ENCODE measurements at places on chromosomes 4 and X.

GRCh38 chrX:66022632-66023384 lies 17.1 kb downstream of the VSIG4 start:
- DNase-seq: no peak

- no peak for DNase-seq
These were observed 89.3 kb upstream of the UGT8 start for GRCh38 chr4:114509340-114509739.

GRCh38 chr4:144374065-144374464 lies 233.5 kb upstream of the GYPA start:
- DNase-seq: no peak

GRCh38 chrX:115065304-115065703 lies 47.9 kb upstream of the IL13RA2 start:
- no peak for DNase-seq

DNA sequence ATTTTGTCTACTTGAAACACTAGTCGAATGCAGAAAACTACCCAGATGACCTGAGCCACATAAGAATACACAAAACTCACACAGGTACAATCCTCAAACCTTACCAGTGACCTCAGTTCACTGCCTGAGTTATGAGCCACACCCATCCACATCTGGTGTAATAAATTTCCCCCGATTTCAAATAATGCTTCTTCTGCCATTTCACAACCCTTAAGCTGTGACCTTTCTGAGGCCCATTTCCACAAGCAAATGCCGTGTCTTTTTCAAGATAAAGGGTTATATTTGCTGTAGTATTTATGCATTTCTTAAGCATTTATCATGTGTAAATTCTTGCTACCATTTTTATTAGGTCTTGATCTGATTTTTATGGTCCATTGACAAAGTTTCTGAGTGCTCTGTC lies 1.8 kb upstream of the ARHGEF38 start:
- DNase-seq: no peak

GRCh38 chrX:87105131-87105530 lies 412.5 kb upstream of the KLHL4 start:
- DNase-seq: no peak

DNA sequence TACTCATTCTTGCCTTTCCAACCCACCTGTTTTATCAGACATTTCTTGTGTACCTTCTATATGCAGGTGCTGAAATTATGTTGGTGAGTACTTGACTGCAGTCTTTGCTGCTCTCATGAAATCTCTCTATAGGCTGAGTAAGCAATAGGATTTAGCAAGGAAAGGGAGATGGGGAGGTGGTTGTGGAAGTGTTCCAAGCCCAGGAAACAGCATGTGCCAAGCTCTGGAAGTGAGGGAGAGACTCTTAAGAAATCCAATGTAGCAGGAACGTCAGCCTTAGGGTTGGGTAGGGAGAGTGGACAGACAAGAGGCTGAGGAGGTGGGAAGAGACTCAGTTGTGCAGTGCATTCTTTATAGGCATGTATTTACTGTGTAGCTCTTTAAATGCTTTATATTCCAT lies 5.6 kb downstream of the SEPTIN11 start:
- DNase-seq: no peak
